B cell (primary cell): ENCODE measurements at places on chromosomes 11 and 22.

DNA sequence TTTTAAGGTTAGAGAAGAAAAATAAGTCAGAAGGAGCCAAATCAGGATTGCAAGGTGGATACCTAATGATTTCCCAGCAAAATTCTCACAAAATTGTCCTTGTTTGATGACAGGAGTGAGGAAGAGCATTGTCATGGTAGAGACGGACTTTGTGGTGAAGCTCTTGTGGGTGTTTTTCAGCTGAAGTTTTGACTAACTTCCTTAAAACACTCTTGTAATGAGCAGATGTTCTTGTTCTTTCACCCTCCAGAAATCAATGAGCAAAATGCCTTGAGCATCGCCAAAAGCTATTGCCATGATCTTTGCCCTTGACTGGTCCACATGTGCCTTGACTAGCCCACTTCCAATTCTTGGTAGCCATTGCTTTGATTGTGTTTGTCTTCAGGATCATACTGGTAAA is 20.0 kb downstream of the CALCB start:
- no peak for DNase-seq

- no peak for DNase-seq
These were observed 20.5 kb upstream of the CELSR1 start for GRCh38 chr22:46557736-46558480.

DNA sequence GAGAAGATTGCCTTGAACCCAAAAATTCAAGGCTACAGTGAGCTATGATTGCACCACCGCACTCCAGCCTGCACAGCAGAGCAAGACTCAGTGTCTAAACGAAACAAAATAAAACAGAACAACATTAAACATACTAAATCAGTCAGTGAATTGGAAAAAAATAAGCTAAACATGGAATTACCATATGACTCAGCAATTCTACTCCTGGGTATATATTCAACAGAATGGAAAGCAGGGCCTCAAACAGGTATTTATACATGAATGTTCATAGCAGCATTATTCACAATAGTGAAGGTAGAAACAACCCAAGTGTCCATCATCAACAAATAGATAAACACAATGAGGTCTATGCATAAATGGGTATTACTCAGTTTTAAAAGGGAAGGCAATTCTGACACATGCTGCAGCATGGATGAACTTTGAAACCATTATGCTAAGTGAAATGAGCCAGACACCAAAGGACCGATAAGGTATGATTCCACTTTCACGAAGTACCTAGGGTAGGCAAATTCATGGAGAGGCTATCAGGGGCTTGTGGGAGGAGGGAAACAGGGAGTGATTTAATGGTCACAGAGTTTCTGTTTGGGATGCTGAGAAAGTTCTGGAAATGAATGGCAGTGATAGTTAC is 15.5 kb downstream of the NTM start:
- DNase-seq: no peak

- peak; percentile 49 for DNase-seq
These were observed 4.0 kb downstream of the PHOX2A start for GRCh38 chr11:72239849-72240460.

GRCh38 chr22:35624547-35624946 is 7.4 kb upstream of the MB start:
- DNase-seq: no peak
